ENCODE measurements at places on chromosomes 2 and 18.

- no peak for DNase-seq
Observed at GRCh38 chr2:47208852-47209606, 53.9 kb upstream of the STPG4 start.

- no peak for DNase-seq
Observed at GRCh38 chr2:75637568-75637967, 9.0 kb upstream of the MRPL19 start.

GRCh38 chr2:225894236-225894980 lies 494.9 kb downstream of the NYAP2 start:
- DNase-seq = no peak

GRCh38 chr18:55101458-55101824 lies 142.2 kb upstream of the CCDC68 start:
- DNase-seq = no peak

DNA sequence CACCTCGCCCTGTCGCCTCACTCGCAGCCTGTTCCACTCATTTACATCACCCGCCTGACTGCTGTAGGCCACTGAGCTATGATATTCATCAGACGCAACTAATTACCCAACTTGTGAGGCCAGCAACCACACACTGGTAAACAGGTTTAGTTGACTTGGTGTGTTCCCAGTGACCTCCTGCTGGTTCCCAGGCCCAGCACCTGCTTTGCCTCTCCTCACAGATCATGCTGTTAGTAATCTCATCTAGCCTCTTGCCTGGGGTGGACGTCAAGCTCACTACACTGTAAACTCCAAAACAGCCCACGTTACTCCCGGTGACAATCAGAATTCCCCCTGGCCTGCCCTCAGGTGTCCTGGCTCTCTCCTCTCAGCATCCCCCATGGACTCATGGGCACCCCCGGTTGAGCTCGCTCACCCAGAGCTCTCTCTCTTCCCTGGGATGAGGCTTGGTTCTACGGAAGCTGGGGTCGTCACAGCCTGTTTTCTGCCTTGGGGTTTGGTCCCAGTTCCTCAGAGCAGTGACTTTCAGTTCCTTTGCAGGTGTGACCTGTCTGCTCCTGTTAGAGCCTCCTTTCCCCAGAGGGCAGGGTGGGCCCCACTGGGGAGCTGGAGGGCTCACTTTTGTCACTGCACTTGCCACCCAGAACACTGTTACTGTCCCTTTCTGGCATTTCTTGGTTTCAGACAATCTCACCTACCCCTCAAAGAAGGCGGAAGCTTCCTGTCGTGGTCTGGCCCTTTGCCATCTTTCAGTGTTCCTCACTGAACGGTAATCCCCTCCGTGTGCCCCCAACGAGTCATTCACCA lies 40.3 kb downstream of the INPP5D start:
- DNase-seq = no peak

DNA sequence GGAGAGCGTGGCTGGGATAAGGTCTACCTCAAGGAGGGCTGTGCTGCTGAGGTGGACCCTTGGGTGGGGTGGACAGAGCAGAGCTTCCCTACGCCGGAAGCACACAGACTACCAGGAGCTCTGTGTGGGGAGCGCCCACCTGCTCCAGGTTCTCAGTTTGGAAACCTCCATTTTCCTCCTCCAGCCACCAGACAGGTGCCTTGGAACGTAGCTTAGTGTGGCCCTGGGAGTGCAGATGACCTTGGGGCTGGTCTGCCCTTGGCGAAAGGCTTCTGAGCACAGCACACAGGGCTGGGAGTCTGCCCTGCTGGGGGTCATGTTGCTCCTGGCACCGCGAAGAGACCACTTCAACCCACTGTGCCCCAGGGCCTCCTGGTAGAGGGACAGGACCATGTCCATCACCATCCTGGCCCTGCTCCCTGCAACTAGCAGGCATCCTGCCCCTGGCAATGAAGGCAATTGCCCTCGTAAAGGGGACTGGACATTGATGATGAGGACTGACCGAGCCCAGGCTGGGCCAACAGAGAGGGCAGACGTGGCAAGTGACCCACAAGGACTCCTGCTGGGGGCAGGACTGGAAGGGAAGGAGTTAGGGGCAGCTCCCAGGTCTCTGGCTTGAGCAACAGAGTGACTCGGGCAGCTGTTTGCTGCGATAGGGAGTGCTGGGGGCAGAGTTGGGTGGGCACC lies 214.7 kb downstream of the CYP26B1 start:
- peak; percentile 6 for DNase-seq

- DNase-seq = no peak
Observed at GRCh38 chr18:37248281-37248680, 317.3 kb downstream of the CELF4 start.

DNA sequence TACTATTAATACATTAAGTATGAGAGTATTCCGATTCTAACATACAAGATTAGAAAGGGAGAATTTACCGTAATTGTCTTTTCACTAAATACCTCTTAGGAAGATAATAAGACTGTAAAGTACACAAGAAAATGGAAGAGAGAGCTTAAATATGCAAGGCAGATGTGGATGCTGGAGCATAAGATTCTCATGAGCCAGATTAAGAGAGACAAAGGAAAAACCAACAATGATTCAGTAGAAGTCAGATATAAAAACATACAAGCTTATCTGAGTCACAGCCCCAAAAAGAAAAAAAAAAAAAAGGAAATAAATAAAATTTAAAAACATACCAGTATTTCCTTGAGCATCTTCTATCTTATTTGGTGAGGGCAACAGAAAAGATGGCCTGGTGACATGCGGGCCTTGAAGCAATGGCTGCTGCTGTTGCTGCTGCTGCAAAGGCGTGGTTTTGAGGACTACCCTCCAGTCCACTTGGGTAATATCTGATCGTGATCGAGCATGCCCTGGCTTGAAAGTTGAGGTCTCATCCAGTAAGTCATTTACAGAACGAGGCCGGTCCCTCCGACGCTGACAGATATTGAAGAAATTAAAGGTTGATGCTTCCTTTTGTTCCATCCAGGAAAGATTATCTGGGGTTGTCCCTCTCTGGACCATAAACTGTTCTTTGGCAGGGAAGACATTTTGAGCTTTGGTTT lies 24.5 kb downstream of the PLEKHM3 start:
- no peak for DNase-seq
